ENCODE measurements at places on chromosomes 16 and 17.
A peak's percentile ranks its signal among the peaks of the same experiment; 100 is the strongest.

- DNase-seq: peak; percentile 20
Observed at GRCh38 chr17:20955427-20956323, 87.1 kb downstream of the USP22 start.

DNA sequence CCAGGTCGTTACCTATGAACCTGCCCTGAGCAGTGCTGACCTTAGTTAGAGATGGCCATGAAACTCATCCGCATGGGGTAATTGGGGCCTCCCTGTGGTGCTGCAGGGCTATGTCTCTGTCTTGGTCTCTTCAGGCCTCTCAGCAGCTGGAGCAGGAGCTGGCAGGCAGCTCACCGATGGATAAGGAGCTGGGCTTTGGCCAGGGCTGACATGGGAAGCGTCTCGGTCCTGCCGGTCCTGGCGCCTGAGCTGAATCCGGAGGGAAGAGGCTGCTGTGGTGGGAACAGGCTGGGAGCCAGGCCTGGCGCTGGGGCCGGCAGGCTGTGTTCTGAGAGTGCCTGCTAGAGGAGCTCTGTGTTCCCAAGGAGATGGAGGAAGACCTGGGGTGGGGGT lies 10.1 kb downstream of the IL32 start:
- DNase-seq: no peak

DNA sequence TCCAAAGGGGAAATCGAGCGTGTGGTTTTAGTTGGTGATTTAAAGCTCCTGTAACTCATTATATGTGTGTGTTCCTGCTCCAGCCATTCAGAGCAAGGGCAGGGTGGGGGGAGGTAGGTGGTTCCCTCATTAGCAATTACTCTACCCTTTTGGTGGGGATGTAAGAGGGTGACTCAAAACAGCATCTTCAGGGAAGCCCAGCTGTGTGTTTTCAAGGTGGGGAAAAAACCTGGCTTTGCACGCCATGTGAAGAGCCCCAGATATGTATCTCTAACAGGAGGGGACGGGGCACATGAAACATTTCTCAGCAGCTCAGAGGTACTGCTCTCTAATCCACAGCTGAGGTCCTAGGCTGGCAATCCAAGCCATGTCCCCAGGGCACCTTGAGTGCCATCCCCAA lies 241.3 kb upstream of the ZFHX3 start:
- no peak for DNase-seq

DNA sequence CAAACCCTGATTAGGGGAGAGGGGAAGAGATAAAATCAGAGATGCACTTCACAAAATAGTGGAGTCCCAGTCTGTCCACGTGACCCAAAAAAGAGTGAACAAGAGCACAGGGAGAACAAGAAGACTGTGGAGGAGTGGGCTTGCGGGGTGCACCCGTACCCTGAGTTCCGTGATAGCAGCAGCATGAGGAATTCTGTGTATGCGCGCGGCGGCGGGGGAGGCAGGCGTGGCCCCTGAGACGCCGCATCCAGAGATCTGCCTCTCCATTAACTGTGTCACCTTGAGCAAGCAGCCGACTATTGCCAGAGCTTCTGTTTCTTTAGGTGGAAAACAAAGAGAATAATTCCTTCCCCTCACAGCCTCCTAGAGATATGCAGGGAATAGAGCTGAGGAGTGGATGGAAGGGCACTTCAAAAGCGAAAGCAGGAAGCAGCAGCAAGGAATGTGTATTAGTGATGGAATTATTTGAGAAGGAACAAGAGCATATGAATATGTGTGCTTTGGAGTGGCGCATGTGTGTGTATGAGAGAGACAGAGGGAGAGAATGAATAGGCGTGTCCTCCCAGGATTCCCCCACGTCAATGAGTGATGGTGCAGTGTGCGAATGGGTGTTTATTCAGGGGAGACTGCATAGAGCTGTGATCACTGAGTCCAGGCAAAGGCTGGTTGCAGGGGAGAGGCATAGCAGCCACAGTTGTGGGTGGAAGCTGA lies 10.4 kb upstream of the SOX9 start:
- no peak for DNase-seq

DNA sequence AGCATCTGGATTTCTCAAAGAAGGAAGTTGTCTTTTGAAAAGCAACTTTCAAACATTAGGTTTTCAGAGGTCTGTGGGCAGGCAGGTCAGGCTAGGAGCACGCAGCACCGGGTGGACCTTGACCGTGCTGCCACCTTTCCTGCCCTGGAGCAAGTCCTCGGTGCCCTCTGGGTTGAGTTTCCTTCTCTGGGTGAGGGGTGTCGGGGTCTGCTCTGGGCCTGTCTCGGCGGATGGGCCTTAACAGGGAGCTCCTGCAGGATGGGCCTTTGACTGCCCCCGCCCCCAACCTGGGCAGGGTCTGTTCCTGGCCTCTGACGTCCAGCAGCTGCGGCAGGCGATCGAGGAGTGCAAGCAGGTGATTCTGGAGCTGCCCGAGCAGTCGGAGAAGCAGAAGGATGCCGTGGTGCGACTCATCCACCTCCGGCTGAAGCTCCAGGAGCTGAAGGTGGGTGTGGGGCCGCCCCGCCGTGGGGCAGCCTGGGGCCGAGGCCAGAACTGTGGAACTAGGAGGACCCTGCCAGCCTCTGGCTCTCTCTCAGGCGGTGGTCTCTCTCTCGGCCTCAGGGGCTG lies 8.7 kb downstream of the DEF8 start:
- DNase-seq: no peak

All from brain pericyte (primary cell).